ENCODE measurements at places on chromosomes 5 and 9. TPM values are rescaled to one million over a fixed set of nuclear protein-coding genes. Genes with fewer than 3 reads are reported as not detected.

DNA sequence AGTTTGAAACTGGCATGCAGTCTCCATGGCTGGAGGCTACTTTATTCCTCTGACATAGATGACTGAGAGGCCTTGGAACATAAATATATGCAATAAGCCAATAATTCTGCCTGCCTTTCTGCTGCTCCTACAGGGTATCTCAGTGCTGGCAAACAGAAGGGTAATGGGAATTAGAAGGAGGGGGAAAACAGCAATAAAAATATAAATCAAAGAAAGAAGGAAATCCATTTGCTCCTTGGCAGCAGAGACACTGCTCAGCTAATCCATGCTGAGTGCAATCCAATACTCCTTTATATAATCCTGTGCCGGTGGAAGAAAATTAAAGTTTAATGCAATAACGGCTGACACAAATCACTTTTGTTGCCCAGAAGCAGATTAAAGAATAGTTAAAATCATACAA is 478.9 kb downstream of the SPATA31D1 start:
- DNase-seq = no peak

- DNase-seq = no peak
These were observed 80.4 kb downstream of the HMCN2 start for GRCh38 chr9:130345897-130346385.

DNA sequence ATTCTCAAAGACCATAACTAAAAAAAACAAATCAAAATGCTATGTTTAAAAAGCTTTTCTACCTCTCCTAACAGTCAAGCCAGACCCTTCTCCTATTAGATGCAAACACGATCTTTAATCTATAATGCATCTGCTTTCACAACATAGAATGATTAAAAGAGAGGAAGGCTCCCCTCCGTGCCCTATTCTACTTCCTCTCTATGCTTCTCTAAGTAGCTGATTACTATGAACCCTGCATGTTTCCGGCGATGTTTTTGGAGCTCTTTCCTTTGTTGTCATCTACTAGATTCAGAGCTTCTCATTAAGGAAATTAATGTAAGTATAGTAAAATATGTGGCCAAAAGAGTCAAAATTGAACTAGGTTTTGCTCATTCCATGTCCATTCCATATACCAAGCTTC is 29.2 kb upstream of the CEP120 start:
- DNase-seq = no peak

The SOHLH1 gene
- total RNA-seq = not detected

The NTNG2 gene
- 4.6 TPM for total RNA-seq

All from activated T-helper 1 cell treated with anti-CD3 and anti-CD28 coated beads, Interleukin-12 subunit alpha, Interleukin-12 subunit beta, Interleukin-2, Interleukin-4 antibody, amounts not matched to agents 30 ng/mL and 10 ng/mL and 1 ng/mL, durations not matched to agents 14 hours and 24 hours and 36 hours (primary cell).